Lower leg skin (tissue), 4 donors: ENCODE measurements at places on chromosomes 6 and 20.

DNA sequence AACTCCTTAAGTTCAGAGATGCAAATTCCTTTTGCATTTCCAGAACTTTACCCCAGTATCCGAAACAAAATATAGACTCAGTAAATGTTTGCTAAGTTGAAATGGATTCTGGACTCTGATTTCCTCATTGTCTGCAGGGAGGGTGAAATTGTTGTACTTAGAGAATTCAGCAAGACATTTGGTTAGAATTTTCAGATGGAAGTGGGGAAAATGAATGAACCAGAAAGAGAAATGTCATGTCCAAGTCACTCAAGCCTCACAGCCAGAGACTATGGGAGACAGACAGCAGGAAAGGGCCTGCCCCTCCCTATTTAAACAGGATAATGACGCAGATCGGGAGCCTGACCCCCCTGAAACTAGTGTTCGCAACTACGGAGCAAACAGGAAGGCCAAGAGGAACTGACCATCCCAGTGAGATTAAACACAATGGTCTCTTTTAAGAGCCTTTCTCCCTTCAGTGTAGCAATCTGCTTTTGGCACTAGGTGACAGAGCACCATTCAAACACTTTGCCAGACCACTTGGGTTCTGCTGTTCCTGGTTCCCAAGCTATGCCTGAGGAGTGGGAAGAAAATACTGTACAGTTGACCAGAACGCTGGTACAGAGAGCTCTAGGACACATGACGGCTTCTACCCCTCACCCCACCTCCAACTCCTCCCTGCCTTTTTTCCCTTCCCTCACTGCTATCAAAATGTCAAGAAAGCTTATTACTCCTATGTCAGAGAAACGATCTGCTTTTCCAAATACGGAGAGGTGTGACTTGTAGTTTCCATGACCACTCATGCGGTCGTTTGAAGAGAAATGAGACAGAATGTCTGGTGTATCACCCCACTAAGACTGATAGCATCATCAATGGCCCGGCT, 13.7 kb downstream of the NEDD9 start:
- no peak for DNase-seq

GRCh38 chr6:99136488-99136887, 188.7 kb upstream of the FBXL4 start:
- no peak for DNase-seq

GRCh38 chr6:157996201-157996712, 14.6 kb downstream of the SYNJ2 start:
- DNase-seq, result no peak

DNA sequence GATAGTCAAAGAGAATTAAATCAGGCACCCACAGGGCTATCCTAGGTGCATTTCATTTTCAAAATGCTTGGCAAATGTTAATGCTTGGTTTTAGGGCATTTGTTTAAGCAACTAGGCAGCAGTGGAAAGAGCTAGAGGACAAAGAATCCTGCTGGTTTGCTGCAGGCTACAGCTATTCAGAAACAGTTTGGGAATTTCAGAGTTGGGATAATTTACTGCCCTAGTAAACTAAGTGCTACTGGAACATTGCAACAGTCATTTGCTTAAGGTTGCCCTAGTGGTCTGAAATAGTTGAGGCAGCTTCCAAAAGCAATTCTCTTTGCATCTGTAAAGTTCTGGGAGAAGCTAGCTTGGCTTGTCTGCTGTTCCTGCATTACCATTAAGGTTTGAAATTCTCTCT, 312.7 kb downstream of the LAMA2 start:
- no peak for DNase-seq

DNA sequence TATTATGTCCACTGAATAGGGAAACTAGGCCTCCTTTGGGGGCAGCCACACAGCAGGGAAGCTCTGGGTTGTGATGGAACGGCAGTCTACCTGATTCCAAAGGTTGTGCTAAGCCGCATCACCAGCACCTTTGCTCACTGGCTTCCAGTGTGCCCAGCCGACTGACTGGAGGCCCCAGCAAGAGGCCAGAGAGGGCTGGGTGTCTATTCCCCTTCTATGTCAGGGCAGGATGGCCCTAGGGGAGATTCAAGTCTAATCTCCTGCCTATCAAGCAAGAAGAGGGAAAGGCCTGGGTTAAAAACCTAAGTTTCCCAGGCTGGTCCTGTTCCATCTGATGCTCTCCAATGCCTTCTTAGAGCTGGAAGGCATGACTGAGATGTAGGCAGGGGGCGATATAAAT, 53.6 kb downstream of the JPH2 start:
- DNase-seq, result no peak
